ENCODE measurements at places on chromosomes 13 and 19.

DNA sequence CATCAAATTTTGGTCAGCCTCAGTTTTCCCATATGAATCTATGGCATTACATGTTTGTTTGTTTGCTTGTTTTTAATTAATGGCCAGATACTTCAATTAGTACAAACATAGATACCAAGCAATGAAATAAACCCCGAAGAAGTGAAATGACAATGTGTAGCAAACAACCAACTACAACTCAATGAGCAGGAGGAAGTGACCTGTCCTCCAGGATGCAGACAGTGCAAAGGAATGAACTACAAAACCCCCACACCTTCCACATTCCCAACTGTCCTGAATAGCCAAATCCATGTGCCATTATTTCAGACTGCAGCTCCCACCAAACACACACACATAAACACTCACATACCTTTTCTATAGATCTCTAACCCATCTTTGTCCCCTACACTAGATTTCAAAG lies 45.0 kb upstream of the FAM124A start:
- DNase-seq: no peak

DNA sequence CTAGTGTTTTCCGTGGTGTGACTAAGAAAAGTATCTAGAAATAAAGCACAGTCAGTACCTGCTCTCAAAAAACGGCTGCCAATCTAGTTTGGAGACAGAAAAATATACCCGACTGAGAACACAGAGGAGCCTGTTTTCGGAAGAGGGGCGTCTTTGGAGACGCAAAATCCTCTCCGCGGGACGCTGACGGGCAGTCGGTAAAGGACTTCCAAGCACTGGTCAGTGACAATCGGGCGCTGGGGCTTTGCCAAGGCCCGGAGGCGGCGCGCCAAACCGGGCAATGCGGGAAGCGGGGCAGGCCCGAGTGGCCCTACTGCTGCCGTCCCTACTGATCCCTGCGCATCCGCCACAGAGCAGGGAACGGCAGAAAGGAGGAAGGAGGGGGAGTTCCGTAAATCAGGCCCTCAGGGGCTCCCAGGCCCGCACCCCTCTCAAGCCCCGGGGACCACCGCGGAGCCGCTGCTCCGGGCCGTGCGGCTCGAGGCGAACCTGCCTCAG lies 588 bp upstream of the DPY19L3 start:
- peak; percentile 39 for DNase-seq

GRCh38 chr13:112808377-112809140 lies 118.7 kb downstream of the ATP11A start:
- DNase-seq: no peak

DNA sequence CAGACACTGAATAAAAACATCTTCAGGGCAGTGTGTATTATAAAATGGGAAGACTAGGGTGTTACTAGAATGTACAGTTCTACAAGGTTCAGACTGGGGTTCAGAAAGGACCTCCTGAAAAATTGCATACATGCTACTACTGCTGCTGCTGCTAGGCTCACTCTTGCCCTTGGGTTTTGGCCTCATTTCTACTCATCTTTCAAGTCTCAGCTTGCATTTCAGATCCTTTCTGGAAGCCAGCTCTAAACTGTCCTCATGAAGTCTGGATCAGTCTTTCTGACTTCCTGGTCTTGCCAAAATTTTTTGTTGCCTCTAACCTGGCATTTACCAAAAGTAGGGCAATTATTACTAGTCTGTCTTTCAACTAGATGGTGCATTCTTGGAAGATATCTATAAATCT lies 393.3 kb downstream of the DIAPH3 start:
- DNase-seq: no peak

- DNase-seq: no peak
Measured at GRCh38 chr19:54312436-54313377, at the start of gene LILRA5. TSS of gene LILRA5 (minus strand) at chr19:54313166. CDS start at chr19:54313019, 147 bp downstream.

GRCh38 chr13:110726726-110727125 lies 13.2 kb downstream of the ING1 start:
- peak; percentile 70 for DNase-seq

DNA sequence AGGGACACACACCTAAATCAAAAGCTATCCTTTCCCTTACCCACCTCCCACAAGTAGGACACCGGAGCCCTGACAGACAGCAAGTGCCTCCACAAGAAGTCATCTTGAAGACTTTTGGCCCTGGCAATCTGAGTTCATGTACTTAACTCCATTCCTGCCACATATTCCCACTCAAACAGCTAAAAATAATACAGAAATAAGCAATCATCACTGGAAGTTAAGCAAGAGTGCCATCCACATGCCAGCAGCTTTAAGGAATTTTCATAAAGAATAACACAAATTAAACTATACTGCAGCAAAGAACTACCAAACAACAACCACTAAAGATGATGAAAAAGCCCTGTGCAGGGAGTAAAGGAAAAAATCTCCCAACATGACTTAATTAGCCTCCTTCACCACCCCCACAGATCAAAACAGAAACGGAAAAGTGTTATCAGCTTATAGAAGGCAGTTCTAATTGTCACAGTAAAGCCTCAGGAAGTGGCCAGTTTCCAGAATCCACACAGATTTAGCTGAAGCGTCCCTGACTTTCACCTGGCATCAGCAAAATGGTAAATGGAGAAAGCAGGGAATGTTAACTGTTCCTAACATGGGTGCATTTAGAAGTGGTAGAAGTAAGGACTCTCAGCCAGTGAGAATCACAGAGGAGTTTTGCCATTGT lies 343.9 kb downstream of the TBC1D4 start:
- no peak for DNase-seq

- DNase-seq: no peak
Measured at GRCh38 chr13:72953391-72953965, 105.3 kb upstream of the KLF5 start.

DNA sequence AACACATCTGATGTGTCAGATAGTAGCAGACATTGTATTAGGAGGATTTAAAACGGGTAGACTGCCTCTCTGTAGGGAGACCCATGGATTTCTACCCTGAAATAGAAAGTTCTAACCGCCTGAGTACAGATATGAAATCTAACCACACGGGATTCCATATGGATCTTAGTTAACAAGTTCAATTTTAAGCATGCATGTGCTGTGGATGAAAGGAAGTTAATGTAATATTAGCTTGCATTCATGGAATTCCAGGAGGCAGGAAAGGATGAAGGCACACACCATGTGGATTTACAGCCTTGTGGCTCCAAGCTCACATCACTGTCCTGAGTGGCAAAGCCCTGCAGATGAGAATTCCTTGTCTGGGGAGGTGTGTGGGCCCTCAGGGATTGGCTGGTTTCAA lies 120.6 kb upstream of the IRS2 start:
- DNase-seq: no peak

GRCh38 chr19:38683393-38684077 lies 36.1 kb downstream of the ACTN4 start:
- peak; percentile 65 for DNase-seq

- DNase-seq: no peak
Measured at GRCh38 chr19:35908010-35908441, at the start of gene TYROBP. TSS of gene TYROBP (minus strand) at chr19:35908295. CDS start at chr19:35908228, 67 bp downstream.

DNA sequence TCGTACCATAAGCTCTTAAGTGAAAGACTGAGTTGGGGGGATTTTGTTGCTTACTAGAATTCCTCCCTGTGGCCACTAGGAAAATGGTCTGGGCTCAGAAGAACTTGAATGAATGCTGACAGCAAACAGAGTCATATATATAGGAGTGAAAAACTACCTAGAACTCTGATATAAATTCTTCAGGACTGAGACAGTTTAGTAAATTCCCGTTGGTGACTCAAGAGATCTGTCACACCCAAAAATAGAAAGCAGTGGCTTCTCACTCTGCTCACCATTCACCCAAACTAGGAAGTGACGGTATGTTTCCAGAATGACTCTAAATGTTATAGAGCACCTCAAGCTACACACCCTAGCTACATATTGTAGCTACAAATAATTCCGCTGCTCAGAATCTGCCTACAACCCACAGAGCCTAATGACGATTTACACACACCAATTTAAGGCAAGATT lies 116.2 kb downstream of the TBC1D4 start:
- no peak for DNase-seq

- peak; percentile 63 for DNase-seq
Measured at GRCh38 chr19:17448131-17448967, at the start of gene TMEM221. TSS of gene TMEM221 (minus strand) at chr19:17448668. CDS start at chr19:17448462, 206 bp downstream.
